Panc1 (cell line): ENCODE measurements at places on chromosomes 12 and 14. TPM values are rescaled to one million over a fixed set of nuclear protein-coding genes. Genes with fewer than 3 reads are reported as not detected.

The KCNC2 gene
- not detected for total RNA-seq

The GLI1 gene
- 6.5 TPM for total RNA-seq

The CFAP251 gene
- total RNA-seq, result 4.2 TPM

The SERPINA12 gene
- total RNA-seq, result not detected

The TSHR gene
- total RNA-seq, result not detected

The TAS2R10 gene
- total RNA-seq, result 0.23 TPM

The LMO3 gene
- 0.51 TPM for total RNA-seq

GRCh38 chr14:43418324-43418723 lies 1088.8 kb downstream of the FSCB start:
- no peaks in the 10 kb centered on the region for H3K4me1 ChIP-seq
- no peaks in the 10 kb centered on the region for H3K27me3 ChIP-seq
- no peak for DNase-seq
- H3K27ac ChIP-seq, result no peak overlapping the region

DNA sequence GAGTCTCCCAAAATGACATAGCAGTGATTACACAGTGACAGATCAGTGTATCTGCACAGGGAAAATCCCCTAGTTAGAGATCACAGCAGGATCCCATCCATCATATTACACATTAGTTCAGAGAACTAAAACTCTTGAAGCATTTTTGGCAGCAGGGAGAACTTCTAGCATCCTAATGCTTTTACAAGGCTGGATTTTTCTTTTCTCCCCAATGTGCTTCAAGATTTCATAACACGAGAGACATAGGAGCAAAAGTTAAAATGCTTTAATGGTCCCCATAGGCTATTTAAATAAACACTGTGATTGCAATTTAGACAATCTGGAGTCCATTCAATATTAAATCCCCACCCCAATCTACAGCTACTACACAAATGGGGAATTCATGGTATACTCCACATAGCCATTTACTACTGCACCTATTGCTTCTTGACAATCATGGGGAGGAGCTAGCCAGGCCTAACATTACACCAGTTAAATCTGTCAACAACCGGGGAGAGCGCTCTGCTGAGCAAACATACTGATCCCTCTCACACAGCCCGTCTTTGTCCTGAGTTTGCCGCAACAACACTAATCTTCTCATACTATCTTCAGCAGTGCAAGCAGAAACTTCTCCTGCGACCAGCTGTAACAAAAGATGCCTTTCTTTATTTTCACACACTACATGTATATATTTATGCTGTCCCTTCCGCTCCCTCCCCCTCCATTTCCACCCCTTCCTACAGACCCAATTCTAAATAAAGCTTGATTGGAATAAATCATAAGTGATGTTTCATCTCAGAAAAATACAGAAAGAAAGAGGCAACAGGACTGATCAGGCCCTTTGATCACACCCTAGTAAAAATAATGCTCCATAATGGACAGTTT lies 120.3 kb upstream of the SOX5 start:
- no peak for DNase-seq
- no peaks in the 10 kb centered on the region for H3K36me3 ChIP-seq
- H3K27me3 ChIP-seq, result no peaks in the 10 kb centered on the region
- H3K4me3 ChIP-seq, result no peak overlapping the region
- H3K4me1 ChIP-seq, result no peaks in the 10 kb centered on the region

DNA sequence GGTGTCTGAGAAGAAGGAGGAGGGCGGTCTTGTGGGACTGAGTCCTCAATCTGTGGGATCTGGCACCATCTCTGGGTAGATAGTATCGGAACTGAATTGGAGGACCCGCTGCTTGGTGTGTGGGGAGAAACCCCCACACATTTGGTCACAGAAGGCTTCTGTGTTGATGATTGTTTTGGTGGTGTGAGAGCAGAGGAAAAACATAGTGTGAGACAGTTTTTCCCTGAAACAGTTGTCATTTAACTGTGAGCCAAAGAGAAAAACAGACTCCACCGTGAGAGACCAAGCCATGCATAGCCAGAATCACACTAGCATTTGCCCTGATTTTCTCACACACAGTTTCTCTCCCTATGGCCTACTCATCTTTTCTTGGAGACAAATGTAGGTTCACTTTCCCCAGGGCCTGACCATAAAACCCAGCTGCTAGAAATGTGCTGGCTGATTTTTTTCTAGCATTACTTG lies 91.4 kb upstream of the FLRT2 start:
- no peaks in the 10 kb centered on the region for H3K4me1 ChIP-seq
- no peaks in the 10 kb centered on the region for H3K36me3 ChIP-seq
- H3K27me3 ChIP-seq, result no peaks in the 10 kb centered on the region
- H3K27ac ChIP-seq, result no peak overlapping the region

DNA sequence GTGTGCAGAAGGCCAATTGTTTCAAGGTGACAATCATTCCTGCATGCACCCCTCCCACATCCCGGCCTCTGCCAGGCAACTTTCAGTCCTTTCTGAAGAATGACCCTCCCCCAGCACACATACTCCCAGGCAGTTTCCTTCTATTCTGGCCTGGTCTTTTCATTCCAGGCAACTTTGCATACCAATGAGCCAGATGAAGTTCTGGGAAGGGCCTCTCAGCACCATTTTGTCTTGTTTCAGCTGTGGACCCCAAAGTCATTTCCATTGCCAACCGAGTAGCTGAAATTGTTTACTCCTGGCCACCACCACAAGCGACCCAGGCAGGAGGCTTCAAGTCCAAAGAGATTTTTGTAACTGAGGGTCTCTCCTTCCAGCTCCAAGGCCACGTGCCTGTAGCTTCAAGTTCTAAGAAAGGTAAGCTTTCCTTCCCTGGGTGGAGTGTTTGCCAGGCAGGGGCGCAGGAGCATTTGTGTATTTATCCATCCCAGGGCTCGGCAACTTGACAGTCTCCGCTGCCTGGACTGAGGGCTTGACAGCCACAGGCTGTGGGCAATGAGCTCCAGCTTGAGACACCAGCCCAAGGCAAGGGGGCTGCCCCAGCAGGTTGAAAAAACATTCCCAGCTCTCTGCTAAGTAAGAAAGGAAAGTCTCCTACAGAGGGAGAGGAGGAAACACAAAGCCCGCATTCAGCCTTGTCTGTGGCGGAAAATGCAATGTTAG lies 16.4 kb downstream of the BCL2L14 start:
- H3K27me3 ChIP-seq, result no peaks in the 10 kb centered on the region
- no peak for DNase-seq
- no peak overlapping the region for H3K4me3 ChIP-seq
- no peaks in the 10 kb centered on the region for H3K4me1 ChIP-seq

- H3K4me1 ChIP-seq, result peaks cover 4% of the 10 kb centered on the region; the same call in 1 of the 2 replicates
- peak overlapping the region; percentile 91 for H3K4me3 ChIP-seq
- H3K27me3 ChIP-seq, result no peaks in the 10 kb centered on the region
- H3K27ac ChIP-seq, result peak overlapping the region; percentile 90
These were observed 727 bp downstream of the LDHB start for GRCh38 chr12:21656905-21657325.

DNA sequence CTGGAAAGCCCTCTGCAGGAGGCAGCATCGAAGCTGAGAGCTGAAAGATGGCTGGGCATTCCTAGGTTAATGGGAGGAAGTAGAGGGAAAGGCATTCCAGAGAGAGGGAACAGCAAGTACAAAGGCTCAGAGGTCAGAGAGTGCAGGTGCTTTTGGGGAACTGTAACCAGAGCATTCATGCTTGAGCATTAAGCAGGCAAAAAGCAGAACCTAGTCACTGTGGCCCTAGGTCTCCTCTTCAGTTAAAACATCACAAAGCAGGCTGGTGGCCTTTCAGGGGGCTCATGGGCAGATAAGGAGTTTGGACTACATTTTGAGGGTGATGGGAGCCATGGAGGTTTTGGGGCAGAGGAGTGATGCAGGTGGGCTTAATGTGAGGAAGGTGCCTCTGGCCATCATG lies 169.2 kb upstream of the MYL2 start:
- no peaks in the 10 kb centered on the region for H3K36me3 ChIP-seq
- no peak for DNase-seq
- no peak overlapping the region for H3K4me3 ChIP-seq
- no peaks in the 10 kb centered on the region for H3K4me1 ChIP-seq

GRCh38 chr12:40802656-40803055 lies 110.4 kb downstream of the CNTN1 start:
- H3K4me3 ChIP-seq, result no peak overlapping the region
- no peak for DNase-seq
- H3K27ac ChIP-seq, result no peak overlapping the region
- no peaks in the 10 kb centered on the region for H3K36me3 ChIP-seq

- H3K4me1 ChIP-seq, result peaks cover 59% of the 10 kb centered on the region
- DNase-seq, result no peak
- H3K27me3 ChIP-seq, result no peaks in the 10 kb centered on the region
These were observed 61.8 kb downstream of the PITPNM2 start for GRCh38 chr12:123089140-123089539.

DNA sequence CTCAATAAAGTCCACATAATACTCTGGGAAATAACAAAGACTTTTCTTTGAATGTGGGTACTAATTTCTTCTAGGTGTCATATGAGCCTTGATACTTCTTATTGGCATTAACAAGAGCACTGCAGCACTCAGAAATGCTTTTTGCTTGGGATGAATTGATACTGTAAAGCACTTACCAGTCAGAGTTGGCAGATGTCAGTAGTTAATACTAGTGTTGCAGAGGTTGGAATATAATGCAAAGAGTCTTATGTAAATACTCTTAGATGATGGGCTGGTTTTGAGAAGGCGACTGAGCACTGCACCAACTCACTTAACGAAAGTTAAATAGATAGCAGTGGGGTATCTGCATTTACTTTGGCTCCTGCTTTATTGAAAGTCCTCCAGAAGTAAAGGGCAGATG lies 25.6 kb upstream of the MBIP start:
- no peak overlapping the region for H3K4me3 ChIP-seq
- no peak for DNase-seq
- H3K27ac ChIP-seq, result no peak overlapping the region

GRCh38 chr14:33259764-33260163 lies 321.1 kb downstream of the NPAS3 start:
- no peaks in the 10 kb centered on the region for H3K36me3 ChIP-seq
- no peak for DNase-seq
- no peak overlapping the region for H3K27ac ChIP-seq
- no peak overlapping the region for H3K4me3 ChIP-seq
- no peaks in the 10 kb centered on the region for H3K27me3 ChIP-seq
- H3K4me1 ChIP-seq, result no peaks in the 10 kb centered on the region

DNA sequence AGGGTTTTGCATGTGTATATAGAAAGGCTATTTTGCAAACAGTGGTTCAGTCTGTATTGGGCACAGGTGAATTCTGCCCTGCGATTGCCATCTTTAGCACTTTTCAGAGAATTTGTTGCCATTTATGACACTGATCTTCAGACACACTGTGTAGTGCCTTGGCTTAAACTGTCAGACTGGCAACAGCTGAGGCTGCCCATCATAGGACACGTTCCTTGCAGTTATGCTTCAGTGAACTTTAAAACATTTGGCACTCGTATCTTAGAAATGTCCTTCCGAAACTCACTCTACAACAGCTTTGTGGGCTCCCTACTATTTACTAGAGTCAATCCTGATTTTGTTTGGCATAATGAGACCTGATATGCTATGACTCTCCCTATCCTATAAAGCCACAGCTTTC lies 29.1 kb downstream of the AP5M1 start:
- DNase-seq, result no peak
- no peak overlapping the region for H3K27ac ChIP-seq
- H3K27me3 ChIP-seq, result no peaks in the 10 kb centered on the region
